ENCODE measurements at places on chromosomes 3 and 15. TPM values are rescaled to one million over a fixed set of nuclear protein-coding genes. Genes with fewer than 3 reads are reported as not detected.

Gene SERPINI2
- total RNA-seq, result not detected

Gene LCTL
- total RNA-seq, result not detected

Gene MYL3
- not detected for total RNA-seq

Gene NR2F2
- total RNA-seq, result not detected

Gene ZNF620
- 3.7 TPM for total RNA-seq

Gene ASB14
- total RNA-seq, result not detected

Gene DUOX1
- total RNA-seq, result not detected

Gene OSBPL10
- 0.34 TPM for total RNA-seq

Gene STRIT1
- total RNA-seq, result not detected

Gene TPRG1
- total RNA-seq, result 0.20 TPM

Gene USF3
- 24.2 TPM for total RNA-seq

Gene CADM2
- total RNA-seq, result not detected

Gene SLC9C1
- total RNA-seq, result not detected

Gene NRROS
- 25.9 TPM for total RNA-seq

Gene SCG5
- total RNA-seq, result 2.5 TPM

Gene LYZL4
- total RNA-seq, result not detected

Gene PLSCR2
- not detected for total RNA-seq

Gene SLC51B
- total RNA-seq, result not detected

Gene ACAN
- total RNA-seq, result not detected

Gene PAQR5
- total RNA-seq, result not detected

Gene CLDND1
- total RNA-seq, result 383 TPM

Gene BBS4
- 8.4 TPM for total RNA-seq

Gene ARID3B
- total RNA-seq, result 36.5 TPM

Gene MYD88
- total RNA-seq, result 57.1 TPM

Gene KIF7
- 0.07 TPM for total RNA-seq

Gene MST1R
- total RNA-seq, result 3.0 TPM

Gene ITIH4
- 16.5 TPM for total RNA-seq

Gene IGSF11
- 0.99 TPM for total RNA-seq

Gene WDR53
- 17.3 TPM for total RNA-seq

Gene STRC
- total RNA-seq, result 0.36 TPM

Gene GASK1A
- total RNA-seq, result not detected

Gene CCRL2
- total RNA-seq, result 5.2 TPM

Gene SLC12A8
- 0.68 TPM for total RNA-seq

Gene TUSC7
- not detected for total RNA-seq

Gene GHSR
- total RNA-seq, result not detected

Gene MYRIP
- not detected for total RNA-seq

Gene TRIM71
- total RNA-seq, result not detected

Gene COMMD2
- 27.0 TPM for total RNA-seq

Gene SPINT1
- 4.3 TPM for total RNA-seq

Gene MUSTN1
- total RNA-seq, result 1.7 TPM

Gene CSPG4
- total RNA-seq, result 0.02 TPM

Gene DHFR2
- total RNA-seq, result 10.8 TPM

Gene BCL6
- 37.9 TPM for total RNA-seq

Gene CRYBG3
- 6.7 TPM for total RNA-seq

Gene CRYGS
- 5.6 TPM for total RNA-seq

Gene SCN5A
- 0.58 TPM for total RNA-seq

Gene MCTP2
- 16.6 TPM for total RNA-seq

Gene LRRC2
- 0.55 TPM for total RNA-seq

Gene TF
- 0.02 TPM for total RNA-seq

Gene DCUN1D1
- 43.8 TPM for total RNA-seq

Gene OXTR
- total RNA-seq, result 0.46 TPM

Gene MUC20
- 3.2 TPM for total RNA-seq

Gene APOD
- total RNA-seq, result not detected

Gene CTXN2
- total RNA-seq, result not detected

All from activated naive CD4-positive, alpha-beta T cell treated with anti-CD3 and anti-CD28 coated beads, Interleukin-2, amount 10 ng/mL, durations not matched to agents 5 hours and 36 hours (primary cell).